RPMI8226 (cell line): ENCODE measurements at places on chromosomes 6 and 20.

- DNase-seq = no peak
Measured at GRCh38 chr6:91580635-91581034, 993.8 kb upstream of the MAP3K7 start.

DNA sequence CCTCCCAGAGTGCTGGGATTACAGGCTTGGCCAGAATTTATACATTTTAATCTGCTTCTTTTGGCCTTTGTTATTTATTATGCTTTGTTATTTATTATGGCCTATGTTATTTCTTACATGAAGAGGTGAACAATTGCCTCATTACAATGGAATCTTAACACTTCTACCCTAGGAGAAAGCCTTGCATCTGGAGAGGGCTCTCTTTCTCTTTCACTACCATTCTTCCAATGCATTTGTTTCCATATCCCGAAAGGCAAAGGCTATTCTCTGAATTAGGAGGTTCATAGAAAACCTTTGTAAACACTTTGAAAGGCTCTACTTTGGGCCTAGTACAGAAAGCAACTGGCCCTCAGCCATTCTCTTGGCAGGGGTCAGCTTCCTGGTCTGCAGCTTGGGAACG, 19.9 kb upstream of the DEK start:
- no peak for DNase-seq

- no peak for DNase-seq
Measured at GRCh38 chr6:14711704-14712379, 534.0 kb upstream of the JARID2 start.

DNA sequence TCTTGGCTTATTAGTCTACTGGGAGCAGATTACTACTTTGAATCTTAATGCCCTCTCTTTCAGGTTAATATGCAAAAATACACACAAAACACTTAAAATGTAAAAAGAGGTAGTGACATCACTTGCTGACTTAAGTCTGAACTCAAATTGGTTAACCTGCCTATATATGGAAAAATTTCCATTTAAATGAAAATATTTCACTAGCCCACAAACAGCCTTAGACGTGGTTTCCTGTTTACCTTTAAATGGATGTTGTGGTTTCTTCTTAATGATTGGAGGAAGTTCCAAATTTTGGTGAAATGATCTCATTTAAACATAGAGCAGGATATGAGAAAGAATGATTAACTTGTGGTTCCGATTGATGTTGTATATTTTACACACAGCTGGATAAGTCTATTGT, 553.7 kb downstream of the CD109 start:
- DNase-seq = no peak

DNA sequence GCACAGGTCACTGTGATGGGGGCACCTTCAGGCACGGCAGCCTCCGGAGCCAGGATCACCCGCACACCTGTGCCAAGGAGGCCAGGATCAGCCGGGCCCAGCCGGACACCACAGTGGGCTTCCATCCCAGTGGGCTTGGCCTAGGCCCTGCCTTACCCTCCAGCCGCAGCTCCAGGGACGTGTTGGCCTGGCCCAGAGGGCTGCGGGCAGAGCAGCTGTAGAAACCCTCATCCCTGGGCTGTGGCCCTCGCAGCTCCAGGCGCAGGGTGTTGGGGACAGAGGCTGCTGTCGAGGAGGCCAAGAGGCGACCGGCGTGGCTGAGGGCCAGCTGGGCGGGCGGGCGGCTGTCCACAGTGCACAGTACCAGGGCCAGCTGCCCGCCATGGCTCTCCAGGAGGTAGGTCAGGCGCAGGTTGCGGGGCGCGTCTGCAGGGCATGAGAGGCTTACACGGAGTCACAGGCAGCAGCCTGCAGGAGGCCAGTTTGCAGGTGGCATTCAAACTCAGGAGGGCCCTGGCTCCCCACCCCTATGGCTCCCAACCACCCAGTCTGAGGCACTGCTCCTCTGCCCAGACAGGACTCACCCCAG, 11.0 kb upstream of the ADAM33 start:
- no peak for DNase-seq
